ENCODE measurements at places on chromosomes 1 and 21.

DNA sequence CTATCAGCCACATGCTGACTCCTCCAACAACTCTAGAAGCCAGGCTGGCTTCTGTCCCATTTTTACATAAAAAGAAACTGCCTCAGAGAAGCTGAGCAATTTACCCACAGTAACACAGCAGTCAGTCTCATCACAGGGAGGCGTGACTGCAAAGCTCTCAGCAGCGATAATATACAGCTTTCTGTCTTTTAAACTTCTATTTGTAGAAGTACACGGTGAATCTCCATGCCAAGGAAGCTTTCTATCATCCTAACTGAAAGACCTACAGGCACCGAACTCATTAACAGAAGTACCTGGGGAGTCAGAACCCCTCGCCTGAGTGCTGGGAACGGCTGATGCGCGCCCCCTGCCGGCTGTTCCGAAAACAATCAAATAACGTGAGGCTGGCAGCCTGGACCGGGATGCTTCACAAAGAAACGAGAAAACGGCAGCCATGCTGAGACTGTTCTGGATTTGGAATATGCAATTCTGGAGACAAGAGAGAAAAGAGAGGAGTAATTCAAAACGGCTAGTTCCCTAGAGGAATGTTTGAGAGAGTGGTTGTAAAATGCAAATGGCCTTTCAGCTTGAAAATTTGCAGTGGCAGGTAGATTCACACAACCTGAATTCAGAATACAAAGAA, 43.5 kb upstream of the RAB4A start:
- peak; percentile 79 for DNase-seq

DNA sequence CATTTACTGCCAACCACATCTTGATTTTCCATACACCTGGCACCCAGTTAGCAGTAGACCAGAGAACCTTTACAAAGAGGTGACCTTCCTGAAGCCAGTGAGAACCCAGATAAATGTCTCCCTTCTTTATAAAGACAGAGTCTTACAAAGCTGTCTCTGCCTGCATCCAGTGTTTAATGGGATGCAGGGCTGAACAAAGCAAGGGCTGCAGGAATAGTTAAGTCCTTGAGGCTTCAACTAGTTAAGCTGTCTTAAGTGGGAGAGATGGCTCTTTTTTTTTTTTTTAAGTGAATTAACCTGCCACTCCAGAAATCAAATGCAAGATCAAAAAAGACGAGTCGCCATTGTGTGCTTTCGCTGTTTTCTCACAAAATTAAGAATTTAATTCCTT, 1.5 kb downstream of the AHCYL1 start:
- no peak for DNase-seq

DNA sequence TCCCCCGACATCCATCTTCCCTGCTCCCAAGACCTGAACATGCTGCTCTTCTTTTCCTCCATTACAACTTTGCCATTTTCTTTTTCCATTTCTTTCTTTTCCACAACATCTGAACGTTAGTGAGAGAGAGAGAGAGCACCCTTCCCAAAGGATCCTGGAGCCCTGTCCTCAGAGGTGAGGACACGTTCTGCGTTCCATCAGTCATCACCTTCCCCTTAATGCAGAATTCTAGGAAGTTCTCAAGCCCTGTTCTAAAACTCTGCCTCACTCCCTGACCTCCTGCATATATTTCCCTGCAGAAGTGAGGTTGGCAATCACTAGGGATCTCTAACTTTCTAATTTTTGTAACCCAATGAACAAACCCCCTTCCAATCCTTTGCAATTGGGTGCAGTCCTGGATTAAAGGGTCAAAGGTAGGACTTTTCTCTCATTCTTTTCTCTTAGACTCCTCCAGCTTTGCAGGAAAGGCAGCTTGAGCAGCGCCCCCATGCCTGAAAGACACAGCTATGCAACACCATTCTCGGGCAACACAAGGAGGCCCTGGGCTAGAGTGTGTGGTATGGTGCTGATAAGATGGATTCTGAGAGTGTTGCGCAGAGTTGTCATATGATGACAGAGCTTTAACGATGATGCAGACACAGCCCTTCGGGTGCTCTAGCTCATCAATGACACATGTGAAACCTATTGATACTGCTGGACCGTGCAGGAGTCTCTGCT, 59.2 kb upstream of the TNR start:
- DNase-seq, result no peak

DNA sequence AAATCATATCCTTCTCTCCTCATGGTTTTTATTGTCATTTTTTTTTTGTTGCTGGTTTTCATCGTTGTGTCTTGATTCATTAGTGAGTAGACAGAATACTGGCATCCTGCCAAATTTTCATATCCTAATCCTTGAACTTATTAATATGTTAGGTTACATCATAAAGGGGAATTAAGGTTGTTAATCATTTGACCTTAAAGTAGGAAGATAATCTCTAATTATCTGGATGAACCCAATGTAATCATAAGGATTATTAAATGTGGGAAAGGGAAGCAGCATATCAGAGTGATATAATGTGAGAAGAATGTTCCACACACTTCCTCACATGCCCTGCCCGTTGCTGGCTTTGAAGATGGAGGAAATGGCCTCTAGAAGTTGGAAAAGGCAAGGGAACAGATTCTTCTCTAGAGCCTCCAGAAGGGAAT, 299.7 kb downstream of the HMCN1 start:
- no peak for DNase-seq

DNA sequence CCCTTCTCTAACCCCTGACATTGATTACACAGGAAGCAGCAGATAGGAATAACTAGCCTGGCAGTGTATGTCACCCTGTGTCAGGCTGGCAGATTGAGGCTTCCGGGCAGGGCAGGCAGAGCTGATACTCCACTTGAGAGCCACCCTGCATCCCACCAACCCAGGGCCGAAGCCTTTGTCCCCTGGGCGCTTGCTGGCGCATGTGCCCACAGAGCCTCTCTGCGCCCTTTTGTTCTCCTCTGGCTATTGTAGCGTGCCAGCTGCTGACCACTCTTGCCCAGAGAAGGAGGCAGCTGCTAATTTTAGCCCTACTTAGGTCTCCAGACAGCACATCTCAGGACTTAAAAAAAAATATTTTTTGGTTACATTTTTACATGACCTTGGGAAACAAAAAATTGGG, 304.9 kb downstream of the HHAT start:
- DNase-seq, result no peak

GRCh38 chr1:13901039-13901438, 201.1 kb downstream of the PRDM2 start:
- no peak for DNase-seq

All from NCI-H1436 treated with DMSO at 0.1 percent for 48 hours (cell line).